ENCODE measurements at places on chromosomes 13 and 19. TPM values are rescaled to one million over a fixed set of nuclear protein-coding genes. Genes with fewer than 3 reads are reported as not detected.

The COMMD6 gene
- 67.0 TPM for total RNA-seq

The RGL3 gene
- total RNA-seq, result 6.0 TPM

The FCAR gene
- total RNA-seq, result not detected

The LENG1 gene
- 4.5 TPM for total RNA-seq

The CEACAM7 gene
- total RNA-seq, result not detected

The ZNF559 gene
- total RNA-seq, result 6.8 TPM

The OSCAR gene
- 0.49 TPM for total RNA-seq

The ZFR2 gene
- total RNA-seq, result not detected

The TBCB gene
- 176 TPM for total RNA-seq

The SSC5D gene
- total RNA-seq, result 7.0 TPM

The THSD1 gene
- total RNA-seq, result 2.9 TPM

The LIM2 gene
- not detected for total RNA-seq

The HRC gene
- total RNA-seq, result 0.32 TPM

The ATP1A3 gene
- 4.9 TPM for total RNA-seq

The SIGLEC5 gene
- total RNA-seq, result not detected

The KL gene
- not detected for total RNA-seq

The CALR3 gene
- total RNA-seq, result not detected

The RASGRP4 gene
- not detected for total RNA-seq

The ZNF816 gene
- 23.7 TPM for total RNA-seq

The OVOL3 gene
- not detected for total RNA-seq

The PCID2 gene
- total RNA-seq, result 62.5 TPM

The FXYD3 gene
- not detected for total RNA-seq
